ENCODE measurements at places on chromosomes 16 and 17.

DNA sequence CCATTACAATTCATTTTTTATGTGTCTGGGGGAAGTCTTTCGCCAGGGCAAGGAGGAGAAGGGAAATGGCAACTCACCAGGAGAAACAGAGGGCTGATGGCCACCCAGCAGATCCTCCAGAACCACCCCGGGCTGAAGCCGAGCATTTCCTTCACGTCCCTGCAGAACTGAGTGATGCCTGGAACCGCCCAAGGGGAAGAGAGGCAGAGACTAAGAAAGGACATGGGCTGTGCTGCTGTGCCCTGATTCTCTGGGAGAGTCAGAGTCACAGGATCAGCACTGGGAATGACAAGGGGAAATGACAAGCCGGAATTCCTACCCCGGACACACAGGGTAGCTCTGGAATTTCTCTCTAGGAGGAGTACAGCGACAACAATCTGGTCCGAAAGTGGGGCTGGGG, 27.8 kb downstream of the SLC6A4 start:
- DNase-seq: no peak

DNA sequence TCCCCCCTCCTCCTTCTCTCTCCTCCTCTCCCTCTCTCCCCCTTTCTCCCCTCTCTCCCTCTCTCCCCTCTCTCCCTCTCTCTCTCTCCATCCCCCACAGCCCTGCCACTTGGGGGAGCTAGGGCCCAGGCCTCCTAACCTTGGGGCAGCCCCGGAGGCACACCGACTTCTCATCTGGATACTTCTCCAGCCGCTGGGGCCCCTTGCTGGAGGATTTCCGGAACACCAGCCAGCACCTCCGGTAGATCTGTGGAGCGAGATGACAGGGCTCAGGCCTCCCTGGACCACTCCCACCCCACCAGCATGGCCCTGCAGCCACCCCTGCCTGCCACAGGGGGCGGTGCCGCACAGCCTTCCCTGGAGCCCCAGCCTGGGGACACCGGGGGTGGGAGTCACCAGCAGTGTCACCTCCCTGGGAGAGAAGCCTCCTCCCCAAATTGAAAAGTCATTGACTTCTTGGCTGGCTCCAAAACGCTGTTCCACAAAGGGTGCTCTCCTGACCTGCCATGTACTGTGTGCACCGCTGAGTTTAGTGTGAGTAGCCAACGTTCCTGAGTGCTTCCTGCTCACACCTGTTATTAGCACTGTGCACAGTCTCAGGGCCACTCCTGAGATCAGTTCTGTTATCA, 10.5 kb downstream of the DOK4 start:
- DNase-seq: peak; percentile 90

- DNase-seq: no peak
Measured at GRCh38 chr17:71921796-71922195, 199.0 kb upstream of the SOX9 start.

GRCh38 chr17:45051060-45051719, at the start of gene DCAKD:
Gene DCAKD (minus strand): TSS chr17:45051632. CDS start chr17:45034885, 16,747 bp downstream.
- peak; percentile 94 for DNase-seq

DNA sequence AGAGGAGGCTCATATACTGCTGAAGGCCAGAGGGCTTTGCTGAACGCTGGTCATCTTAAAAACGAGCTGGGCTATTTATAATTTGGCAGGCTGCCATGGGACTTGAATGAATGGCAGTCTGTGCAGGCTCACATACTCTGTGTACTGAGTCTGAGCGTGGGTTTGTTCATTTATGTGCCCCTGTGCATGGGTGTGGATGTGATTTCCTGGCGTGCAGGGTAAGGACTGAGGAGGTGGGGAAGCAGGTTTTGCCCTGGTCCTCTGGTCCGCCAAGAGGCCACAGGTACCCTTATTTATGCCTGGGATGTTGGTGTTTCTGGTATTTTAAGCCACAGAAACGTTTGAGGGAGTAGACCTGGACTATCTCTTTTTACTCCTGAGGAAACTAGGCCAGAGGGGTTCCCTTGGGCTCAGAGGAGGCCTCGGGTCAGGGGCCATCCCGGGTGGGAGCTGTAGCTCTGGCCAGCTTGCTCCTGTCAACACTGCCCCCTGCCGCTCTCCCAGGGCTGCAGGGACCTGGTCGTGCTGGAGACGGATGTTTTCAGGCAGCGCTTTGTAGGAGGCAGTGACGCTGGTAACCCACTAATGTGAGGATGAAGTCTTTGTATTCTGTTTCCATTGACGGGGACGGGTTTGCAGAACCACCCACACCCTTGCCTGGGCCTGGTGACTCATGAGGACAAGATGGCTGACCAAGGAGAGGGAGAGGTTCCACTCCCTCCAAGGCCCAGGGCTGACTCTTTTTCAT, 184.4 kb downstream of the MSI2 start:
- peak; percentile 90 for DNase-seq

DNA sequence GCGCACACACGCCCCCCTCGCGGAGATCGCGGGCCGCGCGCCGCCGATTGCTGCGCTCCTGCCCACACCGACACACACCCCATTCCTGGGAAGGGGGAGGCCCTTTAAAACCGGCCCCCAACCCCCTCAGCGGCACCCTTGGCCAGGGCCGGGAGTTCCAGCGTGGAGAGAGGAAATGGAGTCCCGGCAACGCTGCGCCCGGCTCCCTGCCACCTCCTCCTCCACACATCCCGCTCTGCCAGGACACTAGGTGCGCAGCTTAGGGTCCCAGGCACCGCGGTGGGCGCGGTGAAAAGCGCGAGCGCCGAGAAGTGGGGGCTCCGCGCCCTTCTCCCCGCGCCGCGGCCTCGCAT, 397 bp downstream of the CDC42EP4 start:
- no peak for DNase-seq

DNA sequence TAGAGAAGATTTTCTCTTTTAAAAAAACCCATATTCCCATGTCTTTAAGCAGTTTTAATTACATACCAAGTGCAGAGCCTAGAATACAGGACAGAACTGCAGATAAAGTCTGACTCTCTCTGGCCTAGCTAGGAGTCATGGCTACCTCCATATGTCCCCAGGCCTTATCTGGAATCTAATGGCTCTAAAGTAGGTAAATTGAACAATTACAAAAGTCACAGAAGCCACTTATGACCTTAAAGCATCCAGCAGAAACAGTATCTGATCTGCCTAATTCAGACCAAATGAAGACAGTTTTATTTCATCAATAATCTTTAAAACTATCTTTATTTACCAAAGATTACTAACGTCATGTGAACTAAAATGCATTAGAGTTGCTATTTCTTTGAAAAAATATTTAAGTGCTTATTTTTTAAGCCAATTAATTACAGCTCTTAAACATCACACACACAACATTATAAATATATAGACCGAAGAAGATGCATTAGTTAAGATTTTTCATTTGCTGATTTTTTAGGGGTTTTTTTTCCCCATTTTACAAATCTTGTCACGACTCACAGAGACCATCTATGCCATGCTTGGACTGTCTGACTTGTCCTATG, 28.7 kb downstream of the PMM2 start:
- DNase-seq: no peak

DNA sequence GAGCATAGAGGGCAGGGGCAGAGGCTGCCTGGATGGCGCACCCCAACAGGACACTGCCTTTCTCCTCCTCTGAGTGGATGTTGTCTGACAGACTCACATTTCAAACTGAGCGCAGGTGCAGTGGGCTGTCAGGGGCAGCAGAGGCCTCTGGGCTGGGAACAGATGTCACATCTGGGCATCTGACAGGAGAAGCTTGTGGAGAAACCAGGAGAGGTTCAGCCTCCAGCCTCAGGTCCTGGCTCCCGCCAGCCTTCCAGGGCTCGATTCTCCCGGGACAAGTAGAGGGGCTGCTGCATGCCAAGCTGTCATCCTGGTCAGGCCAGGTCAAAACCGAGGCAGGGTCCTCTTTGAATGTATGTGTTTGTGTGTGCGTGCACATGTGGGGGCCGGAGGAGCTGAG, 67.7 kb upstream of the SDK2 start:
- no peak for DNase-seq

- no peak for DNase-seq
Measured at GRCh38 chr17:12637015-12637414, 28.7 kb upstream of the MYOCD start.

GRCh38 chr16:70381604-70382342, 35.1 kb downstream of the DDX19A start:
- no peak for DNase-seq

DNA sequence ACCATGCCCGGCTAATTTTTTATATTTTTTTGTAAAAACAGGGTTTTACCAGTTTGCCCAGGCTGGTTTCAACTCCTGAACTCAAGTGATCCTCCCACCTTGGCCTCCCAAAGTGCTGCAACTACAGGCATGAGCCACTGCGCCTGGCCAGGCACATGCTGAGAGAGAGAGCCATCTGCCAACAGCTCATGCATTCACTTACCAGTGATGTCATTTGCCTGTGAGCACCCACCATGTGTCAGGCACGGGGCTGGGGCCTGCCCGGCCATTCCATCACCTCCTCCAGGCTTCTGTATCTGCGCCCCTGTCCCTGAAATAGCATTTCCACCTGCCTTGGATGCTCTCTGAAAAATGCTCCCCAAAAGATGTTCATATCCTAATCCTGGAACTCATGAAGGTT, 43.6 kb upstream of the PEMT start:
- no peak for DNase-seq

- DNase-seq: no peak
Measured at GRCh38 chr17:17403065-17403464, 73.7 kb upstream of the MED9 start.

GRCh38 chr17:70159980-70160379, 9.4 kb upstream of the KCNJ2 start:
- no peak for DNase-seq

GRCh38 chr17:80860101-80860671, 131.5 kb upstream of the CHMP6 start:
- DNase-seq: no peak

DNA sequence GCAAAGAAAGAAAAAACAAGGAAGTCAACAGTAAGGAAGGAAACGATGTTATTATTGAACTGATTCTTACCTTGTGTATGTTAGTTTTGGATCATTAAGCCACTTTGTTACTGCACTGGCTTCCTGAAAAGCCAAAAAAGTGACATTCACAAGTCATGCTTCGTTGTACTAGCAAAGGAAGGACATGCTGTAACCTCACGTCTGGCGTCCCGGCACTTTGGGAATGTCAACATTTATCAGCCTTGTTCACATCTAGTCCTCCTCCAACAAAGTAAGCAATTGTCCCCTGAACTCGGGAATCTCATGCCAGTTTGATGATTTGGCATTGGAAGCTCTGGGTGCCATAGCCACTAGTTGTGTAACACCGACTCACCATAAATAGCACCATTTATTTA, 731 bp upstream of the MKS1 start:
- DNase-seq: no peak

- DNase-seq: no peak
Measured at GRCh38 chr17:76925441-76925891, 57.3 kb downstream of the MGAT5B start.

DNA sequence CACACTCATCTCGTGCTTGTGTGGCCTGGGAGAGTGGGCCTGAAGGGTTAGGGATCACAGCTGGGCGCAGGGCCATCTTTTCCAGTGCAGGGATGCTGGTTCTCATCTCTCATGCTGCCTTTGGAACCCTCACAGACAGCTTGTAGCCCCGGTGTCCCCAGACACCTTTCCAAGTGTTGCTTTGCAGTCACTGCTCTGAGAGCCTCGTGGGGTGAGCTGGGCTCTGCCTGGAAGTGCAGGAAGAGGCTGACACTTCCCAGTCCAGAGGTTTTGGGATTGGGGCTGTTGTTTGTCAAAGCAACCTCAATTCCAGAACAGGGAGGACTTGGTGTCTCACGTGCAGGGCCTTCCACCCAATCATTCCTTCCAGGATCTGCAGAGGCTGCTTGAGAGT, 28.2 kb downstream of the TBX4 start:
- DNase-seq: no peak

GRCh38 chr16:51949282-51949681, 597.7 kb downstream of the TOX3 start:
- DNase-seq: no peak

DNA sequence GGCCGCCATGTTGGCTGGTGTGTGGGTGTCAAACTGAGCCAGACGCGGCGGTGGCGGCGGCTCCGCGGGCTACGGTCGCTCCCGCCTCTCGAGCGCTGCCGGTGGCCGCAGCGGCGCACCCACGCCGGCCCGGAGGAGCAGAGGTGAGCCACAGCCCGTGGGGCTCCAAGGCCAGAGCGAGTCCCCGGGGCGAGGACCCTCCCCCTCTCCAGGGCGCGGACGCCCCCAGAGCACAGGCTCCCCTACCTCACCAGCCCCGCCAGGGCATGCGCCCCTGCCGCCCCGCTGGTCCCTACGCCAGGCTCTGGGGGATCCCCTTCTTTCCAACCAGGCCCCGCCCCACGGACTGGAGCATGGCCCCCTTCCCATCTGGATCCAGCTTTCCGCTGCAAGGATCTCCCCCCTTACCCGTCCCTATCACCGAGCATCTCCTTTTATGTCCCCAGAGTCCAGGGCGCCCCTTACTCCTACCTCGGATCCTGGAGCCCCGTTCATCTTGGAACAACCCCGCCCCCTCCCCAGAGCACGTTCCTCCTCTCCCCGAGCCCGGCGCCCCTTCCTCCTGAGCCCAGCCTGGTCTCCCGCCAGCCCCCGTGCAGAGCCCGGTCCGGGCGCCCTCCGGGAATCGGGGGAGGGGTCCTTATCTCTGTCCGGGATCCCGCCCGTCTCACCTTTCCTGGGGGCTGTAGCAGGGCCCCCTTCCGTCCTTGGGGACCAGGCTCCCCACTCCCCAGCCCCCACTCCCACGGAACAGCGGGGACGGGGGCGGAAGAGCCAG, 412 bp downstream of the EPN2 start:
- DNase-seq: peak; percentile 41

DNA sequence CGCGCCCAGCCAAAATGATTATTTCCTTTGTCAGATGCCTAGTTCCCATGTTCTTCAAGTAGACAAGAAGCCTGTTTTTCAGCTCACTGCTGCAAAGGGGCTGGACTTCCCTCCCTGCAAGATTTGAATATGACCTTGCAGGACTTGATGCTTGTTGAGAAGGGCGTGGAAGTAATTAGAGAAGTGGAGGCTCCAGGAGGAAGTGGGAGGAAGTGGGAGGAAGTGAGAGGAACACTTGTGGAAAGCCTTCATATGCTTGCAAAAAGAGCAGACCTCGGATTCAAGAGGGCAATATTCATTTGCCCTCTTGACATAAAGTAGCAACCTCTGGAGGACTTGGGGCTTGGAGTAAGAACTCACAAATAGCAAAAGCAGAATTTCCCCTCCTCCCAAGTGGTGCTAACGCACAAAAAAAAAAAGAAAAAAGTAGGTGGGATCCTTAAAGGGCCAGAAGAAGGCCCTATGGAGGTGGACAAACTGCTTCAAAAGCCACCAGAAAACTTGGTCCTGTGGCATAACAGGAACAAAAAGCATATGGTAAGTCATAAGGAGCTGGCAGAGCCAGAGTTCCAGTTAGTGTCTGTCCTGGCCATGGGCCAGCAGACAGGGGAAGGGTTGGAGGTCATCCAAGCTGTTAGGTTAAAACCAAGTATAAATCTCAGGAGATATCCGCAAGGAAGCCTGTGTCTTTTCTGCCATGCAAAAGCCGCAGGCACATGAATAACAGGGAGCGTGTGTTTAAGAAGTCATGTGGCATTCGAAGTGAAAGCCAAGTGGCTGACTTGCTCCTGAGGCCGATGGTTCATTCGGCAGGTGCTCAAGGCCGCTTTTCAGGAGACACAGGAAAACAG, 20.6 kb upstream of the PRKAR1A start:
- DNase-seq: no peak
